Effector CD4-positive, alpha-beta T cell (primary cell): ENCODE measurements at places on chromosomes 12 and 14.

GRCh38 chr12:106974511-106974910 lies 12.4 kb downstream of the MTERF2 start:
- no peak for DNase-seq

GRCh38 chr14:99181804-99182520 lies 90.0 kb downstream of the BCL11B start:
- DNase-seq = no peak

DNA sequence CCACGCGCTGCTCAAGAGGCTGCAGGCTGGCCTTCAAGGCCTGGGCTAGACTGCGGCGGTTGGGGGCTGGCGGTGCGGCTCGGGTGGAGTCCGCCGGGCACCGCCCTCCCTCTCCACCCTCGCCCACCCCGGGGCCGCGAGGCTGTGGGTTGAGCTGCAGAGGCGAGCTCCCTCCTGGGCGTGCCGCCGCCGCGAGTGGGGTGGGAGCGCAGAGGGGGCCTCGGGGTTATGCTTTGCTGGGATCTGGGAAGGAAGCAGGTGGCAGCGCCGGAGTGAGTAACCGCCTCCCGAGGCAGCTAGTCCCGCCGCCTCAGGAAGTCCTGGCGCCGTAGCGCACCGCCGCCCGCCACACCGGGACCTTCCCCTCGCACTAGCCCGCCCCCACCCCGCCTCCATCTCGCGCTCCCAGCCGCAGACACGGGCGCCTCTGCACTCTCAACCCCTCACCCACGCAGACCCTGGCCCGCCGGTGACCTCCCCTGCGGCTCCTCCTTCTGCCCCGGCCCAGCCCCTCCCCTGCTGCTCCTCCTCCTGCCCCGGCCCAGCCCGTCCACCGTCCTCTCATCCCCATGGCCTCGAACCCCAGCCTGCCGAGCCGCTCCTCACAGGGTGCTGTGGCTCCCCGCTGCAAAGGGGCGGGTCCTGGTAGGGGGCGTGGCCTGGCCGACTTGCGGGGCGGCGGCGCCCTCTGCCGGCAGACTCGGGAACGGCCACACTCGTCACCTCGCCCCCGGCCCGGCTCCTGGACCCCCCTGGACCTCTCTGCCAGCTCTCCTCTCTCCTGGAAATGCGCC lies 16.6 kb downstream of the TAMALIN start:
- peak; percentile 88 for DNase-seq

DNA sequence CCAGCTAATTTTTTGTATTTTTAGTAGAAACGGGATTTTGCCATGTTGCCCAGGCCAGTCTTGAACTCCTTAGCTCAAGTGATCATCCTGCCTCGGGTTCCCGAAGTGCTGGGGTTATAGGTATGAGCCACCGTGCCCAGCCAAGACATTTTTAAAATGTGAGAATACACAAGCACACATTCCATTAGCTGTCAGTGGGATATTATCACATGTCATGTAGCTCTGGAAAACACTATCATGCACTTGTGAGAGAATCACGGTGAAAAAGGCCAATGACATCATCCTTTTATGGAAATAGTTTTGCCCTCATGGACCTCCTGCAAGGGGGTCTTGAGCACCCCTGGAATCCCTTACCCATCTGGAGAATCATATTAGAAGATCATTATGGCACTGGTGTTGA lies 28.3 kb downstream of the ERC1 start:
- DNase-seq = no peak

DNA sequence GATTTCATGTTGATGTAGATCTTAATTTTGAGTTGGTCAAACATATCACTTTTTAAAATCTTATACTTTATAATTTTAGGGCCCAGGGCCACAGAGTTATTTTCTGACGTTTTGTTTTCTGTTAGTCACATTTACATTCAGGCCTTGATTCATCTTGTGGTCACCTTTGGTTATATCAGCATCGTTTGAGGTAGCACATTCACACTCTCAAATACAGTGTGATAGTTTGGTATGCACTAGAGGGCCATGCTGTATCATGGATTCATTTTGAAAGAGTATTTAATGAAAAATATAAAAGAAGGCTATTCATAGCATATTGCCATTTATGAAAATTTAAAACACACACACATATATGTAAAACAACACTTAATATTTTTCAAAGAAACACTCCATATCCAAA lies 274.6 kb downstream of the RAD51B start:
- DNase-seq = no peak

DNA sequence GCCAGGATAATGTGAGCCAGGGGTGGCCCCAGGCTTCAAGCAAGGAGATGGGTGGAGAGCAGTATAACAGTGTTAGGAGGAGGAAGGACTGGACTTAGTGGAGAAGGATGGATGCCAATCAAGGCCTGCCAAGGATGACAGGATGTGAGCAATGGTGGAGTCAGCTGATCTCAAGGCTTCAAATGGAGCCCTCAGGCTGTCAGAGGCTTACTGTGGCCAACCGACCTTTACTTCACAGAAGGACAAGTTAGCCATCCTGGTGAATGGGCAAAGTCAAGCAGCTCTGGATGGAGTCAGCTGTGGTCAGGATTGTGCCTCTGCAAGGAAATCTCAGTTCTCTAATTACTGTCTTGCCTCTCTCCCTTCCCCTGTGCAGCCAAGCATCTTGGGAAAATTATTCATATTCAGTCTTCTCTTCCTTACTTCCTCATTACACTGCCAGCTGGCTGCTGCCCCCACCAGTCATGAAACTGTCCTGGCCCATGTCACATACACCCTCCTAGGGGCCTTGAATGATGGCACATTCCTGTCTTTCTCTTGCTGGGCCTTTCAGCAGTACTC lies 7.6 kb upstream of the STAT6 start:
- DNase-seq = no peak

GRCh38 chr12:62860501-62861411 lies 74.2 kb downstream of the PPM1H start:
- DNase-seq = no peak

- peak; percentile 1 for DNase-seq
Observed at GRCh38 chr14:104885973-104886689, 21.1 kb downstream of the CEP170B start.

DNA sequence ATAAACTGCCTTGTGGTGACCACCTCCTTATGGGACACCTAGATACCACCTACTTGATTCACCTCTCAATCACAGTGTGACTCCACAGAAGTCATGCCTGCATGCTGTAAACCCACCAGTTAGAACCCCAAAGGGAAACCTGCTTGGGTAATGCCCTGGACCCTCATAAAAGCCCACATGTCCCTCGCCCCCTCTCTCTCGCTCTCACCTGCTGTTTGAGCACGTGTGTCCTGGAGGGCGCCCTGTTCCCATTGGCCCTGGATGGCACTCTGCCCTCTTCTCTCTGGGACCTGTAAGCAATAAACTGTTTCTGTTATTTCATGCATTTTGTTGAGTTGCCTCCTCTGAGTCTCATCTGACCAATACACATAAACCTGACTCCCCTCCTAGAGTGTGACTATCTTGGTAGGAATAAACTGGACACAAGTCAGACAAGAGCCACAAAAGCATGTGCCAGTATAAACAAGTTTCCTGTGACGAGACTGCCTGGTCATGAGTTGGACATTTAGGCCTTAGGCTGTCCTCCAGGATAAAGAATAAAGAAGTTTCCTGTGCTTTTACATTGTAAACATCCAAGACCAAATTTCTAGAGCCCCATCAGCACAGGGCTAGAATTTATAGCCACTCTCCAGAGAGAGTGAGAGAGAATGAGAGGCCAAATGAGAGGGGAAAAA lies 8.6 kb downstream of the IFI27L2 start:
- no peak for DNase-seq

DNA sequence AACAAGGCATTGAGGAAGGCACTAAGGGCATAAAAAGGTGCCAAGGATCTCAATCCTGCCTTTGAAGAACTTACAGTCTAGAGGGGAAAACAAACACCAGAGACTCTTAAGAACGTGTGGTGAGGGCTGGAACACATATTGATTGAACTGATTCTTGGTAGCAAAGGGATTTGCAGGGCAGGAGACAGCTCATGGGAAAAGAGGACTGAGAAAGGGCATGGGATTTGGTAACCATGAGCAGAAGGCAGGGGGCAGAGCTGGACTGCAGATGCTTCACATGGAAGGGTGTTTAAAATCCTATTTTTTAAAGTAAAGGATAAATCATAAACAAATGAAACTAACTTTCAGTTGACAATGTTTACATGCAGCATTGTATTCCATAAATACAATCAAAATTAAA lies 203.1 kb downstream of the ITPR2 start:
- DNase-seq = no peak

GRCh38 chr12:27981874-27982273 lies 9.3 kb upstream of the PTHLH start:
- DNase-seq = no peak

DNA sequence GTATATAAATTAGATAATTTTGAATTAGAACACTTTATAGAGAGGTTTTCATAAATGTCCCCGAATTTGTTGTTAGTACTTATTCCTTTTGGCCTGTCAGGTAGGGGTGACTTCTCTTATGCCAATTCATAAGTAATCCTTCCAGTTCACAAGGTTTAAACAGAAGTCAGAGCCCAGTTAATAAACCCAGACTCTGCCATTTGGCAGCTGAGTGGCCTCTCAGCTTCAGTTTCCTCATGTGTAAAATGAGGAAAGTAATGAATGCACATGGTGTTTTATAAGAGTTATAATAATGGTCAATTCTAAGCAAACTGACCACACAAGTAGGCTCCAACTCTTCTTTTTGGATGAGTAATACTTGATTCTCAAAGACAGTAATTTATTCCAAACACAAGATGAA lies 10.3 kb downstream of the MTERF2 start:
- DNase-seq = no peak

DNA sequence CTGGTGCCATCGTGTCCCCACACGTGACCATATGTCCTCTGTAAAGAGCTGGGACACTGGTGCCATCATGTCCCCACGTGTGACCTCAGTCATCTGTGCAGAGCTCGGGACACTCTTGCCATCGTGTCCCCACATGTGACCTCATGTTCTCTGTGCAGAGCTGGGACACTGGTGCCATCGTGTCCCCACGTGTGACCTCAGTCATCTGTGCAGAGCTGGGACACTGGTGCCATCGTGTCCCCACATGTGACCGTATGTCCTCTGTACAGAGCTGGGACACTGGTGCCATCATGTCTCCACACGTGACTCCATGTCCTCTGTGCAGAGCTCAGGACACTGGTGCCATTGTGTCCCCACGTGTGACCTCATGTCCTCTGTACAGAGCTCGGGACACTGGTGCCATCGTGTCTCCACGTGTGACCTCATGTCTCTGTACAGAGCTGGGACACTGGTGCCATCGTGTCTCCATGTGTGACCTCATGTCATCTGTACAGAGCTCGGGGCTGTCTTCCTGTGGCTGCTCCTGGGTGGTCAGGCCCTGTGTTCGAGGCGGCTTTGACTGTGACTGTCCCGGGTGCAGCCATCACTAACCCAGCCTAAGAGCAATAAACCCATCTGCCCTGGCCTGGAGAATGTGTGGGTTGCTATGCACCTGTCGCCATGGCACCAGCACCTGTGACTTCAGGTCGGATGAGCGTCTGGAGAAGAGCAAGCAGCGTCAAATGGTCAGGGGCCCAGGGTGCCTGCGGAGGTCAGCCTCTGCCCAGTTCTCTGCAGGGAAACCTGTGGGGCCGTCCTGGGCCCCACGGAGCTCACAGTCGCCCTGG lies 334.4 kb downstream of the ADGRD1 start:
- no peak for DNase-seq

- DNase-seq = no peak
Observed at GRCh38 chr12:32198555-32198954, 91.9 kb downstream of the BICD1 start.

- DNase-seq = no peak
Observed at GRCh38 chr12:66755727-66756395, 77.0 kb upstream of the GRIP1 start.

- no peak for DNase-seq
Observed at GRCh38 chr14:58747181-58747580, 109.4 kb downstream of the DACT1 start.

DNA sequence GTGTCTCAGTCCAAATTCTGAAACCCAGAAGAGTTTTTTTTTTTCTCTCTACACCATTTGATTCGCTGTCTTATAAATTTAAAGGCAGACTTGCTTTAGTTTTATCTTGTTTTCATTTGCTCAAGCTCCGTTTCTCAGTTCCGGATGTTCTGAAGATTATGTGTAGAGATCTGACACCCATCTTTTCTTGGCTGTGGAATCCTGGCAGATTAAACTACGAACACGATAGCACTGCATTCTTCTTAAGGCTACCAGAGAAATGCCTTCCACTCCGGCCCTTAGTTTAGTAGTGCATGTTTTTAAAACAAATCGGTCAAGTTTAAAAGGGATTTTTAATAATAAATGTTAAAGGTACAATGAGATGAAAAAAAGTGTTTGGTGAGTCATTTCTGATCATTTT lies 106.4 kb downstream of the LMO3 start:
- no peak for DNase-seq

DNA sequence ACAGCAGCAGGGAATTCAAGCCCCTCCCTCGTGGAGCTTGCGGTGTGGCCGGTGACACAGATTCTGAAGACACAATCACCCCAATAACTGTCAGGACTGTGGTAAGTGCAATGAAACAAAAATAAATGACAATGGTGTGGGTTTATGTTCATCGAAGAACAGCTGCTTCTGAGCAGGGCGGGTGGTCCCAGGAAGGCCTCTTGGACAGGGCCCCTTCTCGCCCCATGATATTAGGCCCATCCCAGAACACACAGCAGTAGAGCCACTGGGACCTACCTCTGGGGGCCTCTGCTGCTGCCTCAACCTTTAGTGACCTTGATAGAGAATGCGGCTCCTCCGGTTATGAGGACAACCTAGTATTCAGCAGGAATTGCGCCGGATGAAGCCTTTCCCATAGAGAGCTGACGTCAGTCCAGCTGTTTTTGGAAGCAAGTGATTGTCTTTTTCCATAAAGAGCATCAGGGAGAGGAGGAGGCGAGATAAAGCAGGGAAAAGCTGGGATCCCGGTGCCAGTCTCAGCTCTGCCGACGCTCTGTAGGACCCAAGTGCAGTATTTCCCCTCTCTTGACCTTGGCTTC lies 84.1 kb upstream of the BCL11B start:
- DNase-seq = no peak

- peak; percentile 45 for DNase-seq
Observed at GRCh38 chr14:91229743-91230200, 14.7 kb downstream of the GPR68 start.

DNA sequence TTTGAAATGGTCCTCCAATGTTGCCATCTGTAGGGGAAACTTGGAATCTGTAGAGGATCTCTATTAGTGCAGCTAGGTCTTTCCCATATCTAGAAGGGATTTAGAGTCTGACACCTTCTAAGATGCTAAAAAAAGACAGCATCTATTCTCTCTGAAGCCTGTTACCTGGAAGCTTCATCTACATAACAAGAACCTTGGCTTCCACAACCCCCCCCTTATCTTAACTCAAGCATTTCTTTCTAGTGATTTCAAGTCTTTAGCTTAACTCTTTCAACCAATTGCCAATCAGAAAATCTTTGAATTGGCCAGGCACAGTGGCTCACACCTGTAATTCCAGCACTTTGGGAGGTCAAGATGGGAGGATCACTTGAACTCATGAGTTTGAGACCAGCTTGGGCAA lies 543.3 kb downstream of the TRHDE start:
- no peak for DNase-seq

GRCh38 chr14:79407572-79407971 lies 803.7 kb downstream of the DIO2 start:
- DNase-seq = no peak

- DNase-seq = no peak
Observed at GRCh38 chr14:23492618-23493272, 23.2 kb downstream of the NGDN start.

- no peak for DNase-seq
Observed at GRCh38 chr12:51729331-51729730, 119.2 kb downstream of the FIGNL2 start.
